ENCODE measurements at places on chromosomes 2 and 18.

- no peak for DNase-seq
Observed at GRCh38 chr2:127104881-127105655, 1.9 kb downstream of the BIN1 start.

DNA sequence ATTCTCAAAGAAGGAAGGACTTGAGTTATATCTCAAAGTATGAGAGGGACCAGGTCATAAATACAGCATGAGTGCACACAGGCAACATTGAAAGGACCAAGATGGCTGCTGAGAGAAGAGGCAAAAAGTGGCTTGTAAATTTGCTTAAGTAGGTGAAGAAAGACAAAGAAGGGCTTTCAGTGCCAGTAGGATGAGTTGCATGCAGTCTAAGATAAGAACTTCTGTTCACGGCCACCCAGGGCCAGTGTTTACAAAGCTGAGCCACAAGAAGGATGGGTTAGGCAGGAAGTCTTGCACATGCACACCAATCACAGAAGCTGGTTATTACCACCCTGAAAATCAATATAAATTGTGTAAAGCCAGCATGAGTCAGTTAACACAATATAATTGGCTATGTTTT lies 3.1 kb upstream of the ABCB11 start:
- DNase-seq, result no peak

DNA sequence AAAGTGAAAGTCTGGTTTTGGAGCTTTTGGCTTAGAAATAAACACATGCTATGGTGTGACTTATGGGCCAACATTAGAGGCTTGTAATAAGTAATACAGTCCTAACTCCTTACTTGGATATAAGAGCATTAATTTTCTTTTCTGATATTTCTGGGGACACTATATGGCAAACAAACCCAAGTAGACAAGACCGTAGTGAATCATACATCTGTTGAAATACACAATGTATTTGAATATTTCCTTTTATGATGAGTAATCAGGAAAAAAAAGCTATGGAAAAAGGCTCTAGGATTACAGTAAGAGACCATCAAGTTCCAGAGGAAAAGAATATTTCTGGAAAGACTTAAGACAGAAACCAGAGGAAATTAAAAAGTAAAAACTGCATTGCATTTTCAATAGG lies 146.0 kb upstream of the CYP26B1 start:
- no peak for DNase-seq

DNA sequence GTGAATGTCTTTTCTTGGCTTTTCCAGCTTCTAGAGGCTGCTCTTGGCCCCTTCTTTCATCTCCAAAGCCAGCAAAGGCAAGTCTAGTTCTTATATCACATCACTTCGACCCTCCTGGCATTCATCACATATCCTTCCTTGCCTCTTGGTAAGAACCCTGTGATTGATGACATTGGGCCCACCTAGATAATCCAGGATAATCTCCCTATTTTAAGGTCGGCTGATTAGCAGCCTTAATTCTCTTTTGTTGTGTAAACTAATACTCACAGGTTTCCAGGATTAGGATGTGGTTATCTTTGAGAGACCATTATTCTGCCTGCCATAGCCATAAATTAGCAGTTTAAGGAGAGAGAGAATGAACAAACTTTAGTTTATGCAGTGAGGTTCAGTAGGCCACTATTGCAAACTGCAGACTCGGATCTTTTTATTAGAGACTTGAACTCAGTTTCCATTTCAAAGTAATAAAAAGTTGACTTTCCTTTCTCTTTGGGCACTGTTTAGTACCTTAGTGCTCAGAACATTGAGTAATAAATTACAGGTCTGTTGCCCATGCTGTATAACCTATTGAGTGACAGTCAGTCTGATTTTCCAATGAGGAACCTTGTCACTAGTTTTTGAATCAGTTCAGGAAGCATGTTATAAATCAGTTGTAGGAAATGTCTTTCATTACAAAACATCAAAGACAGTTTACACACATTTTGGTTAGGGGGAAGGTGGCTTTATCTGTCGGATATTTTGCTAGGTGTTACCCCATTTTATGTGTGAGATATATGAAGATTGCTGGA lies 4.5 kb downstream of the NDUFV2 start:
- DNase-seq, result no peak

- no peak for DNase-seq
Observed at GRCh38 chr2:59905731-59906130, 647.7 kb downstream of the BCL11A start.

- no peak for DNase-seq
Observed at GRCh38 chr2:207148020-207148419, 17.7 kb downstream of the KLF7 start.

Data from cortex of kidney (tissue), 1 donor.